Gastrocnemius medialis (tissue), 4 donors: ENCODE measurements at places on chromosomes 12 and 14. TPM values are rescaled to one million over a fixed set of nuclear protein-coding genes. Genes with fewer than 3 reads are reported as not detected.

CEP170B gene
- total RNA-seq, result 4.9 TPM

DNA sequence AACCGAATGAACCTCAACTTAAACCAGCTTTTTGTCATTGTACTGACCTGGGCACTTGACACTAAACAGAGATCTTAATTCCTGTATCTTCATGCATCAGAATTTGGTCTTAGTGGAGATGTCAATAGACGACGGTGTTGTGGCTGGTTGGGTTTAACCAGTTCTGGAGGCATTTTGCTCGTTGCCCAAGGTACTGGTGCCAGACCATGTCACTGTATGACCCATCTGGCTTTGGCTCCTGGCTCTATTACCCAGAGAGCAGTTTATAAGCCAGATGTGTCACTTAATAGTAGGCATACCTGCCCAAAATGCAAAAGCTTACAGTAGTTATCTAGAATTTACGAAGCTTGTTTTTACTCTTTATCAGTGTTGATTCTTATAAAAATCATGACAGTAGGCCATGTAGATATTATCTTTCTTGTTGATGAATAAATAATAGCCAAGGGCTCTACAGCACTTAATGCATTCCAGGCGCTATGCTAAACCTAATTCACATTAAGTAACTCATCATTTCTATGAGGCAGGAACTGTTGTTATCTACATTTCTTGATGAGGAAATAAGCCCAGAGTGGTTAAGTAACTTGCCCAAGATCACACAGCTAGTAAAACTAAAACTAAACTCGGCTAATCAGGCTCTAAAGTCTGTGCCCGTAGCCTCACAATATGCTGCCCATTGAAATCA is 179.7 kb upstream of the HIF1A start:
- no peaks in the 10 kb centered on the region for H3K36me3 ChIP-seq
- H3K27me3 ChIP-seq, result no peaks in the 10 kb centered on the region
- H3K4me3 ChIP-seq, result no peak overlapping the region
- DNase-seq, result no peak
- peaks cover 17% of the 10 kb centered on the region for H3K4me1 ChIP-seq

SOAT2 gene
- total RNA-seq, result not detected

OVCH1 gene
- not detected for total RNA-seq

GRCh38 chr12:69685810-69686209 is 13.3 kb downstream of the BEST3 start:
- H3K4me3 ChIP-seq, result no peak overlapping the region
- H3K36me3 ChIP-seq, result no peaks in the 10 kb centered on the region
- peak; percentile 84 for DNase-seq
- H3K27me3 ChIP-seq, result no peaks in the 10 kb centered on the region

WNT5B gene
- total RNA-seq, result 0.41 TPM

DNA sequence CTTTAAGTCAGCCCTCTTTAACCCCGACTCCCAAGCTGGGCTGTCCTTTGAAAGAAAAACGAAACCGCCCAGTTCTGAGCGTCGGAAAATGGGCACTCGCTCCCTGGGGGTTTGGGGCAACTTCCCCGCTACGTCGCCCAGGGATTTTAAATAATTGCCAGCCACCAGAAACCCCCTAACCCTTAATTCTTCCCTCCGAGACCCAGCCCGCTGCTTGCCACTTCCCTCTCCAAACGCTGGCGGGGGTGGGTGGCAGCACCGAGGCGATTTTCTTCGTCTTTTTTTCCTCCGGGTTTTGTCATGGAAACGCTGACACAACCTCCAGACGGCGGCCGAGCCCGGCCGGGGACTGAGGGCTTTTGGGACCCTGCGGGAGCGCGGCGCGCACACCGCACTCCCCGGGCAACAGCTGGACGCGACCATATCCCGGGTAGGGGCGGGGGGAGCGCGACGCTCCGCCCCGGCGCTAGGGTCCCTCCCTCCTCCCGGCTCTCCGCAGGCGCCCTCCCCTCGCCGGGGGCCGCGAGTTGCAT is at the start of gene CHST11:
TSS of gene CHST11 (plus strand) at position 532 of the 533 bp plus-strand sequence.
- peaks cover 19% of the 10 kb centered on the region for H3K27me3 ChIP-seq
- peak; percentile 40 for DNase-seq
- H3K36me3 ChIP-seq, result no peaks in the 10 kb centered on the region

KRT75 gene
- not detected for total RNA-seq
